ENCODE measurements at places on chromosomes 11 and 22.
A peak's percentile ranks its signal among the peaks of the same experiment; 100 is the strongest.

GRCh38 chr11:131746201-131746600 is 375.8 kb downstream of the NTM start:
- no peak for DNase-seq

- no peak for DNase-seq
These were observed 106.7 kb upstream of the CCT8L2 start for GRCh38 chr22:16699326-16699725.

DNA sequence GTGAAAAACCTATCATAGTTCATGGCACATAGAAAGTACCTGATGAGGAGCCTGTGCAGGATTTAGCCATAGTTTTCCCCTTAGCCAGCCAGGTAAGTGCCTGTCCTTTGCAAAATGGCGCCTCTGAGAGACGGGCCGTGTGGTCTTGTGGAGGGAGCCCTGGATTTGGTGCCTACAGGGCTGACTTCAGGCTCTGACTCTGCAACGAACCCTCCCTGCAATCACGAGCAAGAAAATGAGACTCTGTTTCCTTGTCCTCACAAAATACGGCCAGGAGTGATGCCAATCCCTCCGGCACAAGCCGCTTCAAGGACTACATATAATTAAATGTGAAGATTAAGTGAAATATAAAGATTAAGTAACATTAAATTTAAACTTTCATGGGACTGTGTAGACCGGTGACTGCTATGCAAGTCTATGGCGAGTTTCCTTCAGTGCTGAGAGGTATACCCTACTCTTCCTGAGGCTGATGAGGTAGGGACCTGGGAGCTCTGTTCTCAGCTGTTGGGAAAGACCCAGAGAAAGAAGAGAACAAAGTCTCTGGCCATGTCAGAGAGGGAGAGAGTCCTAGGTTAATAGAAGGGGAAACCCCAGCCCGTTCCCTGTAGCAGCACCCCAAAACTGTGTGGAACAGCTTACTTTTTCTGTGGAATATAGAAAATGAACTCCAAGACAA is 6.1 kb upstream of the CXCR5 start:
- no peak for DNase-seq

DNA sequence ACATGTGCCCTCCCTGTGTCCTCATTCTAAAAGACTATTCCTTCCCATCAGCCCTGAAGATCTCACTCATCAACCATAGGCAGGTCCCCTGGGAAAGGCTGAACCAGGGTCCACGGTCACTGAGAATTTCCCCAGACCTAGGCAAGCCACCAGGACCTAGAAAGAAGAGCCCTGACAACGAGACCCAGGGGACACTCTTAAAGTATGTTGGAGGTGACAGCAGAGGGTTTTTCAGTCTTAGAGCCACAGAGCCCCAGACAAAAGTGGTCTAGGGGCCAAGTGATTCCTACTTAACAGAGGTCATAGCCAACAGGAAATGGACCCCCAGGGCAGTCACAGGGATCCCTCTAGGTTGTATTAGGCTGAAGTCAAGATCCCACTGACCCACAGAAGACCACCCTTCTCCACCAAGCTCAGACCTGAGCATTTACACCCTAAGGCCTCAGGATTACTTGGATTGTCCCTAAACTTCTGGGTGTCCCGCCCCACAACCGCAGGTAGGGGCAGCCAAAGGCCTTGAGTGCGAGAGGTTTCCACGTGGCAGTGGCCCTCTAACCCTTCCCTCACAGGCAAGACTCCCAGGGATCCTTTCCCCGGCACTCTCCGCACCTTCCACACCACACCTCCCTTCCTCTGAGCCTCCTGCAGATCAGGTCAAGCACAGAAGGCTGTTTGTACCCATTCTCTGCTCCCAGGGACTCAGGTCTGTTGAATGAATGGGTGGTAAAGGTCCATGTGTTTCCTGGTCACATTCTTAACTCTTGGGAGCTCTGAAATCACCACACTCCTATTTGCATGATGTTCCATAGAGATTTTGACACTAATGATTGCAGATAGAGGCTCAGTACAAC is 12.3 kb downstream of the POU2AF1 start:
- no peak for DNase-seq

DNA sequence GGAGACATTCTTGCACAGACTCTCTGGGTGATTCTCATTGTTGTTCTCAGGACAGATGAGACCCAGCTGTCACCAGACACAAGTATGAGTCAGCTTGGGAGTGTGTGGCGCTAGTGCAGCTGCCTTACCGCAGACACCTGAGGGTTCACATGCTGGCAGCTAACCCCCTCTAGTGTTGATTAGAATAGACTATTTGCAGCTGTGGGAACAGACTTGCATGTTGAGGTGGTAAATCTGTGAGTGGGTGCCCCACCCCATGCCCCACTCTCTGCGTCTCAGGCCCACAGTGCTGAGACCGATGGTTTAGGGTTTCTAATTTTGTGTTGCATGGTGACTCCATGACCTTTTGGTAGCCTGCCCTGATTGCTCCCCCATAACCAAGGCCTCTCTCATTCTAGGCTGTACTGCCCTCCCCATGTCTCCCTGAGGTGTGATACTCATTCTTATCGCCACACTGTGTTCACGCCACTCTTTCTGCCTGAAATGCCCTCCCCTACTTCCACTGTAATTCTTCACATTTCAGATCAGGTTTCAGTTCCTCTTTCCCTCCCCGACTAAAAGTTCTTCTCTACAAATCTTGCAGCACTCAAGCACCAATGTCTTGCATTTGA is 73.7 kb upstream of the KIRREL3 start:
- DNase-seq, result no peak

GRCh38 chr11:69355346-69355940 is 61.5 kb downstream of the MYEOV start:
- DNase-seq, result no peak

GRCh38 chr11:62707277-62707861 is at the start of the genes BSCL2 and GNG3:
Gene BSCL2 (minus strand): TSS chr11:62707424. CDS start chr11:62707195, 229 bp downstream.
Gene GNG3 (plus strand): TSS chr11:62707676. CDS start chr11:62708296, 620 bp downstream.
- no peak for DNase-seq

- DNase-seq, result no peak
These were observed 2.6 kb downstream of the CD44 start for GRCh38 chr11:35141571-35141971.

- no peak for DNase-seq
These were observed 1151.2 kb upstream of the CCDC90B start for GRCh38 chr11:84437071-84437980.

DNA sequence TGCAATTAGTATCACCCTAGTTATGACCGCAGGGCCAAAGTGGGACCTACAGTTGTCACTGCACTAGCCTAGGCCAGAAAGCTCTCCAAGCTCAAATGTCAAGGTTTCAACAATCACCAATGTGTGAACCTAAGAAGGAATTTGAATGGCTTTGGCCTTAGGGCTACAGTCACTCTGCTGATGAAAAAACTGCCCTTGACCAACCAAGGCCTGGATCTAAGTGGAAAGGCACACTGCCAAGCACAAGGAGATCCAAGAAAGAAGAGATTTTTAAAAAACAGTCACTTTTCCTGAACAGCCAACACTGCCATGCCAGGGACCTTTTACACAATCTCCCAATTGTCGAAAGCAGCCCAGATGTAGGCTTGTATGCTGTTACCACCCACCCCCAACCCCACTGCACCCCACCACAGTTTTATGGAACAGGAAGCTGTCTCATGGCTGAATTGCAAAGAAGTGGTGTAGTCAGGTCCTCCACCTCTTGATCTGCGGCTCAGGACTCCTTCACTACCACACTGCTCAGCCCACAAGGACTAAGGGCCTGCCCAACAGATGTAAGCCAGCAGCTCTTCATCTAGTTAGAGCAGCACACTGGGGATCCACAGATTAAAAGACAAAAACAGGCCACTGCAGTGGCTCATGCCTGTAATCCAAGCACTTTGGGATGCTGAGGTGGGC is 32.9 kb downstream of the SMCO4 start:
- no peak for DNase-seq

GRCh38 chr11:35836205-35836604 is 107.7 kb upstream of the LDLRAD3 start:
- DNase-seq, result no peak

GRCh38 chr11:86704710-86705109 is 32.3 kb upstream of the ME3 start:
- no peak for DNase-seq

- DNase-seq, result no peak
These were observed 446.3 kb downstream of the SOX6 start for GRCh38 chr11:15909937-15910598.

DNA sequence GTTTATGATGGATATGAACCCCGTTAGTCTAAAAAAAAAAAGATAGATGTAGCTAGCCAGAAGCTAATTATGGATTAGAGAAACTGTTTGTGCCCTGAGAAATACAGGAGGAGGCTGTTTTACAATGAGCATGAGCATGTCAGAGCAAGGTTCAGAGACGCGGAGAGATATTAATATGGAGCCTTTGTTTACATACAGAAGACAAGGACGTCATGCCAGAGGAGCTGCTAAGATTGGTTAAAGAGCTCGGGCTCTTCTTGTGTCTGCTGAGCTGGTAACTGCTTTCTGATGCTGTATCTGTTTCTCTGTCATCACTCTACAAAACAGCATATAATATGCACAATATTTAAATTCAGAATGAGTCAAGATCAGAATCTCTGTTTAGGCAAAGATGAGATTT is 24.9 kb upstream of the CCDC89 start:
- no peak for DNase-seq

GRCh38 chr22:36285545-36285944 is 32.6 kb downstream of the APOL1 start:
- DNase-seq, result no peak

- no peak for DNase-seq
These were observed at the start of gene C1QTNF5 for GRCh38 chr11:119340335-119341221. Gene C1QTNF5 (minus strand): TSS chr11:119340883. CDS start chr11:119340397, 486 bp downstream.

DNA sequence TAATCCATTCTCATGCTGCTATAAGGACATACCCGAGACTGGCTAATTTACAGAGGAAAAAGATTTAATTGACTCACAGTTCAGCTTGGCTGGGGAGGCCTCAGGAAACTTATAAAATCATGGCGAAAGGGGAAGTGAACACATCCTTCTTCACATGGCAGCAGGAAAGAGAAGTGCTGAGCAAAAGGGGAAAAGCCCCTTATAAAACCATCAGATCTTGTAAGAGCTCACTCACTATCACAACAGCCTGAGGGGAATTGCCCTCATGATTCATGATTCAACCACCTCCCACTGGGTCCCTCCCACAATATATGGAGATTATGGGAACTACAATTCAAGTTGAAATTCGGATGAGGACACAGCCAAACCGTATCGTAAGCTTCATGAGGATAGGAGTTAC is 3.8 kb upstream of the CYB5R2 start:
- DNase-seq, result no peak

- DNase-seq, result no peak
These were observed 2.5 kb upstream of the IGLL5 start for GRCh38 chr22:22884888-22885840.

GRCh38 chr11:111193924-111194490 is 51.5 kb upstream of the POU2AF2 start:
- no peak for DNase-seq

- DNase-seq, result no peak
These were observed 561 bp downstream of the FXYD2 start for GRCh38 chr11:117823946-117824420.

DNA sequence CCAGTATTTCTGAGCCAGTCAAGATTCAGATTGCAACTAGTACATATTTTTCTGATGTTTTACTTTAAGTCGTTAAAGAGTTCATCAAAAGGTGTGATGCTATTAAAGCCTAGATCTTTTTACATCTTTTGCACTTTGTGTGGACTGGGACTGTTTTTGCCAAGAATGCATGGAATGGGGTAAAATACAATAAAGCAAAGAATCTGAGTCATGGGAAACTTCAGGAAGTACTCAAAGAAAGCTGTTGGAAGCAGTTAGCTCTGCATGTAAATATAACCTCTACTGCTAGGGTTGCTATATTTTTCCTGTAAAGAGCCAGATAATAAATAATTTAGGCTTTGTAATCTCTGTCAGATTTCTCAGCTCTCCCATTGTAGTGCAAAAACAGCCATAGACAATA is 20.9 kb downstream of the ATXN10 start:
- DNase-seq, result no peak

DNA sequence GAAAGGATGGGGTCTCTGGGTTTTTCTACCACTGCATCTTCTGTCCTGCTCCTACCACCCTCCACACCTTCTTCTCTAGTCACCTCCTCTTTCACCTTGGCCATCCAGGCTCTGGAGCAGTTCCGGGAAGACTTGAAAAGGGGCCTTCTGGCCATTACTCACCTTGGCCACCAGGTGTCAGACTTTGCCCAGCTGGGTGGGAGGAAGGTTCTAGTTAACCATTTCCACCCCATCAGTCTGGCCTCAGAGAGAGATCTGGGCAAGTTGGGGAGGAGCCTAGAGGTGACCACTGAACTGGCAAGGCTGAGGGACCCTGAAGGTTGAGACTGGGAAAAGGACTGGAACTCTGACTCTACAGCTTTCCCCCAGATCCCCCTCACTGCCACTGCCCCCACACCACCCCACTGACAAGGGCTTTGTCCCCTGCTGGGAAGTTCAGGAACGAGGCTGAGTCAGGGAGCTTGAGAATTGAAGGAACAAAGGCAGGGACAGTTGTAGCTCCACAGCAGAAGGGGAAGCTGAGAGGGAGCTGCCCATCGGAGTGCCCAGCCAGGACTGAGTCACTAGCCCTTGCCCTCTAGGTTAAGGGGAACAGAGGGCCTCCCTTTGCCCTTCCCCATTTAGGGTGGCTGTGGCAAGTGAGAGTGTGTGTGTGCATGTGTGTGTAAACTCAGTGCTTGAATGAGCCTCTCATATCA is 3.7 kb upstream of the POLD4 start:
- DNase-seq, result no peak

GRCh38 chr11:71548716-71549151 is 514 bp downstream of the KRTAP5-9 start:
- DNase-seq, result no peak

GRCh38 chr11:380095-380480 is 10.8 kb downstream of the B4GALNT4 start:
- DNase-seq, result no peak

GRCh38 chr11:122900587-122901202 is 18.1 kb downstream of the JHY start:
- no peak for DNase-seq

GRCh38 chr11:47136327-47136726 is 40.4 kb downstream of the ARFGAP2 start:
- DNase-seq, result no peak

GRCh38 chr11:47028195-47029093 is 91.9 kb downstream of the CSTPP1 start:
- no peak for DNase-seq

GRCh38 chr22:41974691-41975290 is 5.5 kb downstream of the SEPTIN3 start:
- DNase-seq, result no peak

- DNase-seq, result no peak
These were observed 141.4 kb downstream of the NTM start for GRCh38 chr11:131511794-131512193.

GRCh38 chr22:36386900-36387708 is 663 bp downstream of the MYH9 start:
- DNase-seq, result peak; percentile 31

DNA sequence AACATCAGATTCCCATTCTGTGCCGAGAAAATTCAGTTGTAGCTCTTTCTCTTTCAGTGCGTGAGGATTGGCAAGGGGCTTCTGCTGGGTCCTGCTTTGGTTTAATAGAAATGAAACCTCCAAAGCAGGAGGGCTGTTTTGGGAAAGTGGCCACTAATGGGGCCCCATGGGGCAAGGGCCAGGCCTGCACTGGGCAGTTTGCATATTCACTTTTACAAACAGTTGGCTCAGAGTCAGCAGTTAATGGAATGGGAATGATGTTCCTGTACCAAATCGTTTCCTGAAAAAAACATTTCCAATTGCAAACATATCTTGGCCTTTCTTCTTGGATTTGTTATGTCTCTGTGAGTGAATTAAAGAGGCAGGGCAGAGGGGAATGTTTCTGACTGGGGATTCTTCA is 92.1 kb downstream of the PARVA start:
- DNase-seq, result no peak

Data from mesothelial cell of epicardium (in vitro differentiated cells).